Activated T-helper 2 cell treated with anti-CD3 and anti-CD28 coated beads, Interferon-gamma antibody, Interleukin-2, Interleukin-4, amounts not matched to agents 10 μg/mL and 5 μg/mL and 100 μg/mL, durations not matched to agents 14 hours and 24 hours and 36 hours (primary cell): ENCODE measurements at places on chromosomes 6 and 20.

- H3K4me3 ChIP-seq, result no peak overlapping the region
- no peaks in the 10 kb centered on the region for H3K36me3 ChIP-seq
- H3K27ac ChIP-seq, result no peak overlapping the region
- H3K4me1 ChIP-seq, result peaks cover 37% of the 10 kb centered on the region
- H3K27me3 ChIP-seq, result no peaks in the 10 kb centered on the region
Measured at GRCh38 chr6:137746264-137746663, 120.8 kb upstream of the TNFAIP3 start.

- H3K27ac ChIP-seq, result no peak overlapping the region
- no peak overlapping the region for H3K4me3 ChIP-seq
- H3K27me3 ChIP-seq, result peaks cover 30% of the 10 kb centered on the region
- no peak for DNase-seq
- H3K4me1 ChIP-seq, result peaks cover 2% of the 10 kb centered on the region
Measured at GRCh38 chr6:47665112-47665511, 33.3 kb upstream of the ADGRF4 start.

DNA sequence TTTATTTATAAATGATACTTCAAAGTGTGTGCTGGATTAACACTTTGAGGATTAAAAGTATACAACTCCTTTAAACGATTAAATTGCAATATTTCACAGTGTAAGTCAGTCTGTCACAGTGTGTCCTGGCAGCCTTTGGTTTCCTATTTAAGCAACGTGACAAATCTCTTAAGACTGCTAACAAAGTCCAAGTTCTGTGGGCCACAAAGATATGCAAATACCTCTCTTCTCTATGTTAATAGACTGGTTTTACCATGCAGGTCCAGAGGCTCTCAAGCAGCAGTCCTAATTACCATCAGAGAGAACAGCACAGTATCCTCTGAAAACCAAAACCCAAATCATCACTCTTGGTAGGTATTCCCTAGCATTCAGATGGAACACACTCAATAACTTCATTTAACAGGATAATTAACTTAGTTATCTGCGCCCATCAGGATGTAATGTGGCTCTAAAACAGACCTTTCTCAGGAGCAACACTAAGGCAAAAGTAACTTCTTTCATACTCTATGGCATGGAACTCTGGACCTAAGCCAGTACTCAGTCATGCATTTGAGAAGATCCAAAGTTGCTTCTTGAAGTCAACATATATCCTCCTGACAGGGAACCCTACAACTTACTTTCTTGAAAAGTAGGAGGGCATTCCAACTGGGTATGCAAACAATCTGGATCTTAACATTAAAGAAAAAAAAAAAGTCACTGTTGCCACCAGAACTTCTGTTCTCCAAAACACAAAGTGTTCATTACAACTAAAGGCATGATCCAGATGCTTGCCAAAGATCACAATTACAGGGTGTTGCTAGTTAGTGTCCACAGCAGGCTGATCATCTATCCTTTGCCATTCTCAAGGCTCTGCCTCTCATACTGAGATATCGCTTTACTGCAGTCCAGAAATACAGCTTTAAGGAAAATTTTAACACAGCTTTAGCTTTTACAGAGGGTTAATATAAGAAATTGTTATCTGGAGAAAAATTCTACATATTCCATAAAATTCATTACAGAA is 53.2 kb downstream of the MAN1A1 start:
- H3K4me3 ChIP-seq, result no peak overlapping the region
- no peaks in the 10 kb centered on the region for H3K27me3 ChIP-seq
- peaks cover 32% of the 10 kb centered on the region for H3K4me1 ChIP-seq
- peak overlapping the region; percentile 65 for H3K27ac ChIP-seq

DNA sequence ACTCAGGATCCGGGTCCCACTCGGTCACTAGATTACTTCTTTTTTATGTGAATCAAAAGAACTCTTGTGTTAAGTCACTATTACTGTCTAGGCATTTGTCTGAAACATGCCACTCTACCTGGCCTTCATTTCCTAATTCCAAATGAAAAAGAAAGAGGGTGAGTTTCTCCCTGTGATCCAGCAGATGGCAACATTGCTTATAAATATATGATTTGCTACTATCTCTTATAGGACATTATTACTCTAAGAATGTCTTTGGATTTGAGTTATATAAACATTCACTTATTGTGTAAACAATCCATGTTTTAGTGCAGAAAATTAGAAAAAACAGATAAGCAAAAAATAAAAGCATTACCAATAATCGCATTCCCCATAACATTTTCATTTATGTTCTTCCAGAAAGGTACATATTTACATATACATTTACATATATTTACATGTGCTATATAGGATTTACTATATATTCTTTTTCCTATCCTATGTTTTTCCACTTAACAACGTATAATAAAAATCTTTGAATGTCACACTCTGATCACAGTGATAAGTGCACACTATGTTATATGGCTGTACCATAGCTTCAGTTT is 66.9 kb downstream of the FAXC start:
- no peaks in the 10 kb centered on the region for H3K4me1 ChIP-seq
- DNase-seq, result no peak
- H3K27me3 ChIP-seq, result peaks cover 12% of the 10 kb centered on the region
- H3K36me3 ChIP-seq, result no peaks in the 10 kb centered on the region
- H3K4me3 ChIP-seq, result no peak overlapping the region
